Left ventricle myocardium superior (tissue), 1 donor: ENCODE measurements at places on chromosomes 7 and 10.

DNA sequence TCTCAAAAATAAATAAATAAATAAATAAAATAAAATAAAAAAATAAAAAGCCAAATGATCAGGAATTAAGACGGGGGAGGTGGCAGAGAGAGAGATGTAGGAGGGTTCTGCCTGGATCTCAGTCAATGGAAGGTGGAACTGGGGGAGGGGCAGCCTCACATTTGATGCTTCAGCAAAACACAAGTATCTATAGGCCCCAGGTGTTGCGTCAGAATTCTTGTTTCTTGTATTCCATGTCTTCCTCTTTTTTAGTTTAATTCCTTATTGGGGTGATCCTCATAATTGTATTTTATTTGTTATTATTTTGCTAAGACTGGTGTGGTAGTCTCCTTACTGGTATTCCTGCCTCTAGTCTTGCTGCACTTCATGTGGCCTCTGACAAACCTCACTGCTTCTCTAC lies 41.4 kb upstream of the SMARCD3 start:
- DNase-seq, result no peak

- DNase-seq, result no peak
Measured at GRCh38 chr7:120733143-120733542, 124.8 kb downstream of the TSPAN12 start.

GRCh38 chr10:96960872-96961271 lies 128.8 kb downstream of the LCOR start:
- DNase-seq, result no peak

DNA sequence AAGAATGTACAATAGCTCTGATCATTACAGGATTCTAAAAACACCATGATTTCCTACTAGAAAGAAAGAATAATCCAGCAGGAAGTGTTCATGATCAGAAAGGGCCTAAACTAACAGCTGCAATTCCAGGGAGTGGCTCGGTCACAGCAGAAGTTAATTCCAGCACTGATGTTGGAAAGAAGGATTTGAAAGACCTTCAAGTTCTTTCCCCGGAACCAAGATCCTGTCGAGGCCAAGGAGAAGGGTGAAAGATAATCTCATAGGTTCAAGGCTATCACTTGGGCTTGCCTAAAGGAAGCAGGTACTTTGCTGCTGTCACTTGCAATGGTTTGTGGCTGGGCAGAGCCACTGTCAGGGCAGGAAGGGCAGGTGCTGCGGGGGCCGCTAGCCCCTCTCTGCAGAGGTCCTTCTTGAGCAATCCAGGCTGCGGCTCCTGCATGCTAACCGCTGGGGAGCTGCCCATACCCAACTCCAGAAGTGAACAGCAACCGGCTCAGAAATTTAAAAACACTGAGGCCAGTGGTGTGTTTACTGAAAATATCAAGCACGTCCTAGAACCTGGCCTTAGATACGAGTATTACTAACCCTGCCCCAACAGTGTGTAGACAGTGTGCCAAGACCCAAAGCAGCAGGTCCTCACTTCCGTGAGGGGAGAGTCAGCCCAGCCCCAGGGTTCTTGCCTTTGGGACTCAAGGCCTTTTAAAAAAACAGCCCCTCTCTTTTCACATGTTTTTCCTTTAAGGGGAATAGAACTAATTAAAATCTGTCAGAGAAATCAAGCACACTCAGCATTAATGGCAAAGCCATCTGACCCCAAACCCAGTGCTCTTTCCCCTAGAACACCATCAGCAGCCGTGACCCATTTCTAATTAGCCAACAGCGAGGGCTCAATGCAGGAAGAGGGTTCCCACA lies 76.8 kb downstream of the VIPR2 start:
- peak; percentile 52 for DNase-seq

DNA sequence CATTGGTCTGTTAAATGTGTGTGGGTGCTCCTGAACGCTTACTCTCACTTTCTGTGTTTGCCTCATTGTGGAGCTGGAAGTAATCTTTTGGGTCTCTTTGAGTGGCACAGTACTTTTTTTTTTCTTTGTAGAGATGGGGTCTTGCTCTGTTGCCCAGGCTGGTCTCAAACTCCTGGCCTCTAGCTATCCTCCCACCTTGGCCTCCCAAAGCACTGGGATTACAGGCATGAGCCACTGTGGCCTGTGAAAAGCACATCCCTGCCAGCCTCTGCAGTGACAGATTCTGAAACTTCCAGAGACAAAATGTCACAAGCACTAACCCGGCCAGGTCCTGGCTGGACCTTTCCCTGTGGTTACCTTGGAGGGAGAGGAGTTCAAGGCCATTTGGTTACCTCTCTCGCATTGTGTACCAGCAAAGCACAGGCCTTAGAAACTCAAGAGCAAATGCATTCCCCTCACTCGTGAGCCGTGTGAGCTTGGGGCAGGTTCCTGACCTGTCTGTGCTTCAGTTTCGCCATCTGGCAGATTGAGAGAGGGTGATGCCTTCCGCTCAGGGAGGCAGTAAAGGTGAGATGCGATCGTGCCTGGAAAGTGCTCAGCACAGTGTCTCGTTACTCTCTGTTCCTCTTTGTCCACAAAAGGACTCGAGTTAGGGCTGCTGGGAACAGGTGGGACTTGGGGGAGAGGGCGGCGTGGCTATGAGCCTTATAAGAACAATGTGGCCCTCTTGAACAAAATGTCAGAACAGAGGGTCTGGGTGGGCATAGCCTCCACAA lies 72.6 kb upstream of the SEPHS1 start:
- no peak for DNase-seq

GRCh38 chr7:158564663-158565035 lies 23.0 kb downstream of the PTPRN2 start:
- no peak for DNase-seq

- no peak for DNase-seq
Measured at GRCh38 chr7:50665403-50666123, 100.4 kb upstream of the DDC start.

DNA sequence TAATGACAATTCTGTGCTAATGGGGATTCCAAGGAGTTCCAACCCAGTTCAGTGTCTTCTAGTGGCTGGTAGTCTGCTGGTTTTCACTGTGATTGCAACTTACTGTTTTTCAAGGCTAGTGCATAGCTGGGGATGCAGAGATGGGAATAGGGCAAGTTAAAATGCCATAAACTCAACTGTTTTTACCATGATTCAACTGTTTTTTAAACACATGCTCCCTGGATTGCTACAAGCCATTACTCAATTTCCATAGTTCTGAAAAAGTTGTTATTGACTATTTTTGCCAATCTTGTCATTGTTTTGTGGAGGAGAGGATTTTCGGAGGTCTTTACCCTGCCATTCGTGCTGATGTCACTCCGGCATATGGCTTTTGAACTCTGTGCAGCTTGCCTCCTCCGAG lies 245.3 kb downstream of the SUGCT start:
- DNase-seq, result no peak

- DNase-seq, result no peak
Measured at GRCh38 chr10:14660831-14661230, 113.9 kb downstream of the FAM107B start.

- DNase-seq, result no peak
Measured at GRCh38 chr10:22630234-22631174, 83.9 kb downstream of the PIP4K2A start.

DNA sequence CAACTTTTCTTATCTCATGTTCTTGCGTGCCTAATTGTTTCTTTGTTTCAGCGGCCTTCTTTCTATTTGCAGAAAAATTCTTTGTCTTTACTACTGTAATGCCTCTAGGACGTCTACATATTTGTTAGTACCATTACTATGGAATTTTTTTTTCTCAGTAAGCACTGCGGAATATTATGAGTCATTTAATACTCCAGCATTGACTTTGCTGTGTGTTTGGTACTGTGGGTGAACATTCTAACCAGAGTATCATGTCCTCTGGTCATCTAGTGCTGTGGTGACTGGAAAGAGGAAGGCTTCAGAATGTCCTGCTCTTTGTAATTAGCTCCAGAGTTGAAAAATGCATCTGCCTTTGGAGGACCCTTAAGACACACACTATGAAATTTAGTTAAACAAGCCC lies 58.5 kb upstream of the FERD3L start:
- DNase-seq, result no peak

DNA sequence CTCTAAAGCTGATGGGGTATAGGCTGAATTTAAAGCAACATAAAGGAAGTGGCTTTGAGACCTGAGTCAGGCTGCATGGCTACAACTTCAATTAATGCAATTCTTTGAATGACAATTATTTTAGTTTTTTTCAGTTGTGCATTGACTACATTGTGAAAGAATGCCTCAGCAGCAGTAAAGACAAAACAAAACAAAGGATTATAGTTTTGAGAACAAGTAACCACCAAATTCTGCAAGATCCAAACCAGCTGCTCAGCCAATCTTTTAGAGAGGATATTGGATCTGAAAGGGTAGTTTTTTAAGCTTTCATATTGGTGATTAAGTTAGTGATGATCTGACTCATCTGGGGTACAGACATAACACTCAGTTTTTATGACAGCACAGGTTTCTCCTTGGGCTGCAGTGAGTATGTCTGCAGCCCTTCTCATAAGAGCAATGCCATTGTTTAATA lies 40.6 kb upstream of the ABCA13 start:
- DNase-seq, result no peak

GRCh38 chr7:137454246-137454724 lies 110.8 kb upstream of the PTN start:
- DNase-seq, result no peak

- DNase-seq, result no peak
Measured at GRCh38 chr10:62244785-62245467, 23.7 kb downstream of the RTKN2 start.

DNA sequence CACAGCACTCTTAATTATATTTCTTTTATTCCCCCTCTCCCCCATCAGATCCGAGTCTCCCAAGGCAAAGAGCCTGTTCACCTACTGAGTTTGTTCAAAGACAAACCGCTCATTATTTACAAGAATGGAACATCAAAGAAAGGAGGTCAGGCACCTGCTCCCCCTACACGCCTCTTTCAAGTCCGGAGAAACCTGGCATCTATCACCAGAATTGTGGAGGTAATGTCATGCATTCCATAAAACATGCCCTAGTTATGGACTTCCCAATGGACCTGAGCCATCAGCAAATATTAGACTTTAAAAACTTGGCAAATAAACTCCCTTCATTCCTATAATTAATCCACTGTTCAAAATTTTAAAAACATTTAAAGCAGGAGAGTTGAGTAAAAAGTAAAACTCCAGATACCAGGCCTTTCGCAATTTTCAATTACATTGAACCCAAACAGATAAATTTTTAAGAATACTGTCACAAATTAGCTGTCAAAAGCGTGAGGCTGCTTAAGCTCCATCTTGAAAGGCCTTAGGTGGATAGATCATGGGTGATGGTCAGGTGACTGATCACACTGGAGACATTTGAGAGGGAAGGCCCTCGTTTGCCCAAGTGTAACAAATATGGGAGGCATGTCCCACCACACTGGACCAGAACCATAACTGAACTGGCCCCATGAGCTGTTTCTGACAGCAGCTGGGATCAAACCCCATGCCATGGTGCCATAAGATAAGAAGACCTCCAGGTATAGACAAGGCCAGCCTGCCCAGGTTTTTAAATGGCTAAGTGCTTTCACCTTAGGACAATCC lies 46.9 kb upstream of the ARL4A start:
- DNase-seq, result no peak

- DNase-seq, result no peak
Measured at GRCh38 chr10:111290649-111291048, 213.8 kb downstream of the ADRA2A start.

- DNase-seq, result peak; percentile 58
Measured at GRCh38 chr10:73159038-73159648, 8.7 kb downstream of the ECD start.

DNA sequence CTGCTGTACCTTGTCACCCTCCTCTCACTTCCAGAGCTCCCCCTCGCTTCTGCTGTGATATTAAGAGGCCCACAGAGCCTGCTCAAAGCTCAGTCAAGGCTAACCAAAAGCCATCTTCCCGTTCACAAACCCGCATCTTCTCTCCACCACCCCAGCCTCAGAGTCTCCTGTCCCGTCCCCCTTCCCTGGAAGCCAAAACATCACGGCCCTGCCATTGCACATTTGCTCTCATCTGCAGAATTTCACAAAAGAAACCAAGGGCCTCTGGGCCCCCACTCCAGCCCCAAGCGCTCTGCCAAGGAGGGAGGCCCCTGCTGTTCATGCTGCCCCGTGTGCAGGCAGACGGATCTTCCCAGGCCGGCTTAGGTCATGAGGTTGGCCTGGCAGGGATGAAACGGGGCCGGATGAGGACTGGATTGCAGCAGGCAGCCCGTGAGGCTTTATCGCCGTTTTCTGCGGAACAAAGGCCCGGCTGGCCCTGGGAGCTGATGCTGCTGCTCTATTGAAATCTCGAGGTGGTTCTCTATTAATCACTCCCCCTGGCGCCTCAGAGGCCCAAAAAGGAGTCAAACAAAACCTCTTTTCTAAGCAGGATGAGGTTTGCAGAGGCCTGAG lies 31.6 kb upstream of the FOXK1 start:
- DNase-seq, result peak; percentile 65

DNA sequence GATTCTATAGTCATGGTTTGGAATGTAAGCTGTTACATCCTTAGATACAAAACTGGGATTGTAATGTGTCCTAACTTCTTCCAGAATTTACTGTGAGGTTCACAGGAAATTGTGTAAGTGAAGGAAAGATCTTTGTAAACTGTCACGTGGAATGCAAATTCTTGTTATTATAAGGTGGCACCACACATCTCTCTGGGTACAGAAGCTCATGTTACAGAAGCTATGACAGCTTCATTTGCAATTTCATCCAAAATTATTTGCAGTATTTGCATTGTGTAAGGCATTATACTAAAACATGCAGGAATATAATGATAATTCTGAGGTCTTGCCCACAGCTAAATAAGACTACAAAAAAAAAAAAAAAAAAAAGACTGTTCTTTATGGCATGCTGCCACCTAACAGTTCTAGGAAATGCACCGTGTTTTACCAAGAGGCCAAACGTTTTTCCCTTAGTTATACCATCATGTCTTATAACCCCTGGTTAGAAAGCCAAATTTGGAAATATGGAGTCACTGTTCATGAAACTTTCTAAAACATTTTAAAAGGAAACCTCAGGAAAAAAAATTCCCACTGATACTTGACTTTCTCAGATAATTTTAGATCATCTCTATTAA lies 17.6 kb downstream of the MINDY3 start:
- DNase-seq, result no peak

- no peak for DNase-seq
Measured at GRCh38 chr7:24709585-24710360, 47.5 kb downstream of the GSDME start.

DNA sequence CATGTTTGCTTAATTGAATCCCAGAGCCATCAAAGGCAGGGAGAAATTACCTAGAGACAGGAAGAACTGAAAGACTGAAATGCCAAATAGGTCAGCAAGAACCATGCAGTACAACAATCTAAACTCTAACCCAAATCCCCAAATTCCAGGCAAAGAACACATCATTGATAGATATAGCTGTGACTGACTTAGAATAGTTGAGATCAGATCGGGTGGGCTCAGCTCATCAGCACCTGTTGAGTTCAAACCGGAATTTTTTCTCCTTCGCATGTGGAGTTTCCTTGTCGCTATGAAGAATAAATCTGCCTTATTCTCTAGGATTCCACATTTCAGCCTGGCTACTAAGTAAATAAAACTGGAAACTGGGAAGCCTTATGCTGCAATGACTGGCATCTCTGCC lies 1.4 kb downstream of the ANKMY2 start:
- no peak for DNase-seq

GRCh38 chr7:79608005-79608404 lies 154.5 kb upstream of the MAGI2 start:
- DNase-seq, result no peak
